GM23338 (cell line): ENCODE measurements at places on chromosomes 7 and 10.
A peak's percentile ranks its signal among the peaks of the same experiment; 100 is the strongest.

GRCh38 chr7:142668495-142668894 lies 80.8 kb upstream of the PRSS1 start:
- DNase-seq, result no peak

- no peak for DNase-seq
These were observed 4.1 kb downstream of the NUDT1 start for GRCh38 chr7:2245883-2246675.

- DNase-seq, result no peak
These were observed 143.8 kb downstream of the GRK5 start for GRCh38 chr10:119351189-119351588.

DNA sequence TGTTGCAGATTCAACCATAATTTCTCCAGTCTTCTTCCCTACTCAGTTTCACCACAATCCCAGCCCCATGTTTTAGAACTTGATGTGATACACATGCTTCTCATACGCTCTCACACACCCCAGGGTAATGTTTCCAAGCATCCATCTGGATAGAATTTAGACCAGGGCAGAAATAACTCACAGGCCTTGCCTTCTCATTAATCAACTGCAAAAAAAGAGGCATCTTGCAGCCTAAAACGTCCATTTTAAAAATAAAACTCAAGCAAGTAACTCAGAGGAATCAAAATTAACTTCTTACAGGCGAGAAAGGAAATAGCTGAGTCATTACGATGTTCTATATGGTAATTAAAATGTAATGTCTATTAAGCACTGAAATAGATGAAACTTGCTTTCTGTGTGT lies 127.2 kb upstream of the RSU1 start:
- no peak for DNase-seq

DNA sequence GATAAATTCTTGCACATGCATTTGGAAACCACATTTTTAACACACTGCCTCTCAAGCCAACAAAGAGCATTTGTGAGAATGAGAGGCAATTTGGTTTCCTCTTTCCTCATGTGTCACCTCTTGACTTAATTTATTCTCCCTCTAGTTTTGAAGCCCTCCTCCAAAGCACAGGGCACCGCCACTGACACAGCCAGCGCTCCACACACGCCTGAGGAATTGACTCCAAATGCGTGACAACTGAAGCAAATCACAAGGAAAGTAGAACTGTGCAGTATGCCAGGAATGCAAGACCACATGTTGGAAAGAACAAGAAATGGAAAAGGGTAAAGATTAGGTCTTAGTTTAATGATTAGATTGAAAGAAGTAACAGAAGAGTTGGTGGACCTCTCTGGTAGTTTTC lies 173.3 kb downstream of the LSM5 start:
- no peak for DNase-seq

DNA sequence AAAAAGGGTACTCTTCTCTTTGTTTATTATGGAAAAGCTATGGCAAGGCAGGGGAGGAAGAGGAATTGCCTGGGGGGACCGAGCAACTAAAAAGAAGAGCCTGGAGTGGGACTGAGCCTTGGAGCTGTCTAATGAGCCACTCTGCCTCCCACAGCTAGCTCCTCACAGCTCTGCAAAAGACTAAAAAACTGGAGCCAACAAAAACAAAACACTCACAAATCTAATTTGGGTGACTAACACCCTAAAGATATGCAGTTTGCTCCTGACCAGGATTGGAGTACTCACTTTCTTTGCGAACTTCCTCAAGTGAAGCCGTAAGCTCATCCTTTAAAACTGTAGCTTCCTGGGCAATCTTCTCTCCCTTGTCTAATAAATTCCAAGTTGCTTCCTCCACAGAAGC lies 89.4 kb downstream of the CTNNA3 start:
- DNase-seq, result peak; percentile 5

GRCh38 chr7:138853448-138853847 lies 55.5 kb upstream of the ATP6V0A4 start:
- no peak for DNase-seq

GRCh38 chr10:133481086-133481643 lies 27.4 kb downstream of the SCART1 start:
- DNase-seq, result no peak

DNA sequence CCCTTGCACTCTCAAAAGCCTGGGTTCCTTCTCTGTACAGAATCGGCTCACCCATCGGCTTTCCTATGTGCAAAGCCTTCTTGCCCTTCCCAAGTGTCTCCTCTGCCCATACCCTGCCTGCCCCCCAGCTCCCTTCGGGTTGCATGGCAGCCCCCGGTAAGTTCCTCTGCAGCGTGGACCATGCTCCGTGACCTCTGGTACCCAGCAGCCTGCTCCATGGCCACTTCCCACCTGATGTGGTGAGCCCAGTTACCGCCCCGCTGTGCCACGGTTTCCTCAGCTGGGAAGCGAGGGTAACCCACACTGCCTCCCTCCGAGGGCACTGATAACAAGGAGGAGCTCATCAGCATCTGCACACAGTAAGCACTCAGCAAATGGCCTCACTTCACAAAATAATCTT lies 106.8 kb upstream of the DDC start:
- no peak for DNase-seq
